ENCODE measurements at places on chromosomes 7 and 10. TPM values are rescaled to one million over a fixed set of nuclear protein-coding genes. Genes with fewer than 3 reads are reported as not detected.
A peak's percentile ranks its signal among the peaks of the same experiment; 100 is the strongest.

DNA sequence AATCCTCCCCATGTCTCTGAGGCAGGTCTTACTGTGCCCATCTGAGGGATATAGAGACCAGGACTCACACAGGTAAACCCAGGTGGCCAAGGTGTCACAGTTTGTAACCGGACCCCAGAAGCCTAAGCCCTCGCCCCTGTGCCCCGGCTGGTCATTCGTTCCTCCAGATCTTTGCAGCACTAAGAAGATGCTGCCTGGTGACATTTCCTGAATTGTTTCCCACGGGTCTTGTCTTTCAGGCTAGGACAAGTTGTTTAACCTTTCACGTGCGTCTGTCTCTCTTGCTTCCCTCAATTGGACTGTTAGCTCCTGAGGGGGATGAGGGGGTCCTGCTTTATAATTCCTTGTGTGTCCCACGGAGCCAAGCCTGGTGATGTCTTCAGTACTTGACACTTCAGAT, 158.0 kb downstream of the KCNMA1 start:
- DNase-seq = no peak

DNA sequence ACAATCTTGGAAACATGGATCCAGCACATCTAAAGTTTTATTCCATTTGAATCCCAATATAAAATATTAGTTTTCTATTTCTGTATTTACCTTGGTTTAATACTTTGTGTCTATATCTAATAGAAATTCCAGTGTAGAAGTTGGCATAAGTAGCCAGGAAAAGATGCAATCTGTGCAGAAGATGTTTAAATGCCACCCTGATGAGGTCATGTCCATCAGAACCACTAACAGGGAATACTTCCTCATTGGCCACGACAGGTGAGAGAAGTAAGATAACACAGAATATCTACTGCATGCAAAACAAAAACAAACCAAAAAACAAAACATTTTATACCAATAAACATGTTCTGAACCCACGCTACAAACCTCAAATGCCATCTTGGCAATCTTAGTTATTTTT, 15.7 kb downstream of the PLEKHS1 start:
- no peak for DNase-seq

Gene FAM25C
- total RNA-seq = not detected

Gene CPEB3
- 12.7 TPM for total RNA-seq

DNA sequence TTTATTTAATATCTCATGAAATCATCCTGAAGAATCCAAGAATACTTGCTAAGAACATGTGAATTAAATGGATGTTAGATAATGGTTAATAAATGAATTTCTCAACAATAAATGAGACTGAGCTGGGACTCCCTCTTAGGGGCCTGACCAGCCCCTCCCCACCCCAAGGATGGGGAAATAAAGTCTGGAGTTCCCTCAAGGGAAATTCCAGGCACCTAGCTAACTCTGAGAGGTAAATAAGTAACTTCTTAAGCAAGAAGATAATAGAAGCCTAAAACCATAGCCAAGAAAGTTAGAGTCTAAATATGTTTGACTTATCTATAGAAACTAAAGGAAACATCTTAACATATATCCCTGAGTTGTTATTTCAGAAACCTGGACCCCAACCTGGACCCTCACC, 32.2 kb upstream of the PPP1R9A start:
- no peak for DNase-seq

DNA sequence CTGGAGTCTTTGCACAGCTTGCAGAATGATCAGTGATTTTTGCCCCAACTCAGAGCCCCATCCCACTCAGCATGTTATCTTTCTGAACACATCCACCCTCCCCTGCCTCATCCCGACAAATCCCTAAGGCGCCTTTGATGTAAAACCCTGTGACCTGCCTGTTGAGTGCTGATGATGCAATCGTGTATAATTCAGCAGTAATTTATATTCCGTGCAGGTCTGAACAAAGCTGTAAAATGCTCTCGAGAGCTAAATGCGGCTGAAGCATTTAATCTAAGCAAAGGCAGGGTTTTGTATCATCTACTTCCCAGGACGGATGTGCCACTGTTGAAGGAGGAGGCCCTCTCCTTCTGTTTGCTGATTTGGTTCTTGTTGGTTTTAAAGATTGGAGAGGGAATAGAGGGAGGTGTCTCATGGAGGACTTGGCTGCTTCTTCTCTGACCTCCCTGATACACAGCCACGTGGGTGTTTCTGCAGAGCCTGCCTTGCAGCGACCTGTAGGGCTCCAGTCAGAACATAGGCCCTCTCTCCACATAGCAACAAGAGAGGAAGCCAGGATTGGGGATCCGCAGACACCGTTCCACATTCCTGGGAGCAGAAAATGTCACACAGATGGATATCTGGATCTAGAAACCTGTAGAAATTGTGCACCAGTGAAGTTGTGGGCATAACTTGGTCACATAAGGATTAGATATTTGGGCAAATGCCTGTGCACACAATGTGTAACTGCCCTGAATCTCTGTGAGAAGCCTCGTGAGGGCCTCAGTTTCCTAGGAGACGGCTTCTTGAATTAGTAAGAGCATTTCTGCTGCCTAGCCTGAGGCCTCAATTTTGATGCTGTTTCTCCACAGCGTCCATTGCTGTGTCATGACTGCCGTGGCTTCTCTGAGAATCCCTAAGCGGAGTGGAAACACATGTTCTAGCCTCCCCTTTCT, 90.2 kb upstream of the AGK start:
- no peak for DNase-seq

DNA sequence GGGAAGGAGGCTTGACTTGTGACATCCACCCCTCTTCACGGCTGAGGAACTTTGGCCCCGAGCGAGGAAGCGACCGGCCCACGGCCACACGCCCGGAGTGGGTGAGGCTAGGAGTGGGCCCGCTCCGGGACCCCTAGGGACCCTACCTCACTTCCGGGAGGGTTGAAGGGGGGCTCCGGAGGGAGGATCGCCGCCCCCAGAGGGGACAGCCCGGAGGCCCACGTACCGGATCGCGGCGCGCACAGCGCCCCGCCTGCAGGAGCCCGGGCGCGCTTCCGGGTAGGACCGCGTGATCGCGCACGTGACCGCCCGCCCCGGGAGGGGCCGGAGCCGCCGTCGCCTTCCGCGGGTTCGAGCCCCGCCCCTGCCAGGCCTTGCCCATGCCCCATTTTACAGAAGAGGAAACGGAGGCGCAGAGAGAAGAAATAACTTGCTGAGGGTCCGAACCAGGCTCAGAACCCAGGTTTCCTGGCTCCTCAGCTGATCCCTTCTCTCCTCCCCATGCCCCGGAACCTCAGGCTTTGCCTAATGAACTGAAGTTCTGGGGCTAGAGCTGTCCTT, at the start of gene HPS1:
Gene HPS1 (minus strand): TSS at position 275 of the 561 bp plus-strand sequence. CDS start 3,695 bp downstream, outside the sequence.
- peak; percentile 84 for DNase-seq

Gene RSPH10B
- total RNA-seq = 0.13 TPM

DNA sequence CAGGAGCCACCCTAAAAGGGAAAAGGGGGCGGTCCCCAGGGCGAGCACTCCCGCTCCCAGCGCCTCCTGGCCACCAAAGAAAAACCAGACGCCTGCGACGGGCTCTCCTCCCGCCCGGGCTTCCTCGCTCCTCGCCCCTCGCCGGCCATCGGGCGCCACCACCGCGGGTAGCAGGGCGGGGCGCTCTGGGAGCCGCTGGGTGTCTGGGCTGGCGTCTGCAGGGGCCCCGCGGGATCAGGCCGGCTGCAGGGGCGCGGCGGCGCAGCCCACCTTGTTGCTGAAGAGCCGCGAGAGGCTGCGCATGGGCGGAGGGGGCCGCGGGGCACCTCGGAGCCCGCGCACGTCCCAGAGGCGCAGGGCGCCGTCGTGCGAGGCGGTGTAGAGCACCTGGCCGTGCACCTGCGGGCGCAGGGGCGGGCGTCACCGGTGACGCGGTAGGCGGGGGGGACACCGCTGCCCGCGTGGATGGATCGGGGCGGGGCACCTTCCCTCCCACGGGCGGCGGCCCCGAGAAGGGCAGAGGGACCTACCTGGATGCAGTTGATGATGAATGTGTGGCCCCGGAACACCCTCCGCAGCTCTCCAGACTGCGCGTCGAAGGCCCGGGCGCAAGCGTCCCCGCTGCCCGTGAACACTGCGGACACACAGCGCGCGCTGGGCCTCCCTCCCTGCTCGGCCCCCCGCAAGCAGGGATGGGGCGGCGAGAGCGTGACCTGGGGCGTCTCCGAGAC, 28.3 kb downstream of the WDR86 start:
- DNase-seq = no peak

DNA sequence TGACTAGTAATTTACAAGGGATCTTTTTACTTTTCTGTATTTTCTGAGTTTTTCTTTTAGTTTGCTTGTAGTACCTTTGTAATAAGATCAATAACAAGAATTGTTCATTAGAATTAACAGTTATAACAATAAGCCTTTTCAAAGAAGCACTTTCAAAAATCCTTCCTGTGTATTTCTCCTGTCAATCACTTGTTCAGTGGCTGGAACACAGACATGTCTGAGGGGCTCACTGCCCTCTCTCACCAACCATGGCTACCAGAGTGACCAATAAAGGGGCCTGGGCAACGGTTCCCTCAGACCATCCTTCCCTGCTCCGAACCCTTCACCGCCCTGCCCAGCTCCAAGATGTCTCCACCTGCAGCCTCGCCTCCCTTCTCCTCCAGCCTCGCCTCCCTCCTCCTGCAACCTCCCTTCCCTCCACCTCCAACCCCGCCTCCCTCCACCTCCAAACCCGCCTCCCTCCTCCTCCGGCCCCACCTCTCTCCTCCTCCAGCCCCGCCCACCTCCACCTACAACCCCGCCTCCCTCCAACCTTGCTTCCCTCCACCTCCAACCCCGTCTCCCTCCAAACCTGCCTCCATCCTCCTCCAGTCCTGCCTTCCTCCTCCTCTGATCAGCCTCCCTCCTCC, 353.4 kb downstream of the TNS3 start:
- DNase-seq = no peak

GRCh38 chr10:77836299-77836820, 90.2 kb downstream of the DLG5 start:
- DNase-seq = peak; percentile 56

DNA sequence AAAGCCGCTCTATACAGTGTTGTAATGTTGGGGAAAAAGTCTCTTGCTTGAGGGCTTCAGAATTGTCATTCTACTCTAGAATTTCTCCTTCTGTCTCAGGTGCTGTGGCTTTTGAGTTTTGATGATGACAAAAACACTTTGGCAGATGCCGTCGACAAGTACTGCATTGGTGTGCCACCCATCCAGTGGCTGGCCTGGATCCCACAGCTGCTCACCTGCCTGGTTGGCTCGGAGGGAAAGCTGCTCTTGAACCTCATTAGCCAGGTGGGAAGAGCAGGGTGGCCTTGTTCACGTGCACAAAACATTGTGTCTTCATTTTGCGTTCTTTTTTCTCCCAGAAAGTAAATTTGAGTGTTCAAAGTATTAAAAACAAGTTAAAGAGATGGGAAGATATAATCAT, 112.0 kb downstream of the TRRAP start:
- DNase-seq = no peak

- DNase-seq = no peak
Measured at GRCh38 chr10:70513848-70514309, 35.3 kb downstream of the PALD1 start.

GRCh38 chr7:70498232-70498992, 633.5 kb upstream of the GALNT17 start:
- DNase-seq = no peak

Gene MTPN
- 29.5 TPM for total RNA-seq

Measured in left lobe of liver (tissue), 2 donors.